CD4-positive, alpha-beta T cell treated with Interferon alpha-2 for 1 hour (primary cell): ENCODE measurements at places on chromosomes 7 and 10.

DNA sequence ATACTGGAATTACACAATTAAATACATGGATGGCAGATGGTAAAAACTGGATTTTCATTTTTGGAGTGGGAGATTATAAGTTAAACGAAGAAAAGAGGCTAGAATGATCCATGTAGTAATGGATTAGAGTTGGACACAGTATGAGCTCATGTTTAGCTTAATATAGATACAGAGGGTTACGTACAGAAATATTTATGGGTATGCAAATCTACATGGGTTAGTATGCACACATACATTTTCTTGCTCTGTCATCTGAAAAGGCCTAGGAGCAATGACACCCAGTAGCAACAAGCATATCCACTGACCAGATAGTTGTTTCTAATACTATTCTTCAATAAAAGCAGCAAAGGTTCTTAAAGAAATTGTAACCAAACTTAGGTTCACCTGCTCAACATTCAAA is 366.4 kb downstream of the SEMA3D start:
- no peak for DNase-seq

DNA sequence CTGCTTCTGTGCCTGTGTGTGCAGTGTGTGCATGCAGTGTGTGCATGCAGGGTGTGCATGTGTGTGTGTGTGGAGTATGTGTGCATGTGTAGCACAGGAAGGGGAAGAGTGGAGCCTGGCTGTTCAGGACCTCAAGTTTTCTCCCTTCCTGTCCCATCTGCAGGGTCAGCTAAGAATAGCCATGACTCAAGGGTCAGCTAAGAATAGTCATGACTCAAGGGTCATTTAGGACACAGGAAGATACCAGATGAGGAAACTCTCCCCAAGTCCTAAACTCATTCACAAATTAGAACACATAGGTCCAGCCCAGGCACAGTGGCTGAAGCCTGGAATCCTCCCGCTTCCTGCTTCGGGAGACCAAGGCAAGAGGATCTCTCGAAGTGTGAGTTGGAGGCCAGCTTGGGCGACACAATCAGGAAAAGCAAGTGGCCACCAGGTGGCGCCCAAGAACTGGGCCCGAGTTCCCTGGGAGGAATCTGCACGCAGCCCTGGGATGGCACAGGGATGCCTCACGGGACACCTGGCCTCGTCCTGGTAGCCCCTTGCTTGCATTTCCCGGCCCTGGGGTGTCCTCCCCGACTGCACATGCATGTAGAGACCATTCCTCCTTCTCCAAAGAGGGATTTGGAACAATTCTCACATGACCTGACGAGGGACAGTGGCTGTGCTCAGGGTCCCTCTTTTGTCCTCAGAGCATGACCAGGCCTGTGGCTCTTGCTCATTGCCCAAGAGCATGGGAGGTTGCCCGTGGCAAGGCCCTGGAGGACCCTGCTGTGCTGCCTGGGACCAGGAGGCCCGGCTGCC is 21.4 kb upstream of the VOPP1 start:
- DNase-seq = peak; percentile 70

GRCh38 chr7:39967406-39968161 is 17.5 kb downstream of the CDK13 start:
- DNase-seq = no peak

DNA sequence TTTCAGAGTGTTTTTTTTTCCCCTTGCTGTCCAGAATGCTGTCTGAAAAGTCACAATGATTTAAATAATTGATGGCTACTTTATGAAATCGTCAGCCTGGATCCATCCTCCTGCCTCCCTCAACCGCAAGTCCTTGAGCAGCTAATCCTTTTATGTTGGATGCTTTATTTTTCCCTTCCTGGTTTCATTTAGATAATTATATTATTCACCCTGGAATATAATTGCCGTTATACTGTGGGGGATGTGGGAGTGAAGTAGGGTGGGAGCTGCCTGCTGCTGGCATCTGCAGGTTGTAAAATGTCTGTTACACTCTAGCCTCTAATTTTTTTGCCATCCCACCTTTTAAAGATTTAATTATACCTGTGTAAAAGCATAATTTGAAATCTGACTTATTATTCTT is 290.5 kb upstream of the LRGUK start:
- DNase-seq = no peak

- DNase-seq = no peak
Measured at GRCh38 chr10:25564351-25564750, 369.7 kb upstream of the MYO3A start.

DNA sequence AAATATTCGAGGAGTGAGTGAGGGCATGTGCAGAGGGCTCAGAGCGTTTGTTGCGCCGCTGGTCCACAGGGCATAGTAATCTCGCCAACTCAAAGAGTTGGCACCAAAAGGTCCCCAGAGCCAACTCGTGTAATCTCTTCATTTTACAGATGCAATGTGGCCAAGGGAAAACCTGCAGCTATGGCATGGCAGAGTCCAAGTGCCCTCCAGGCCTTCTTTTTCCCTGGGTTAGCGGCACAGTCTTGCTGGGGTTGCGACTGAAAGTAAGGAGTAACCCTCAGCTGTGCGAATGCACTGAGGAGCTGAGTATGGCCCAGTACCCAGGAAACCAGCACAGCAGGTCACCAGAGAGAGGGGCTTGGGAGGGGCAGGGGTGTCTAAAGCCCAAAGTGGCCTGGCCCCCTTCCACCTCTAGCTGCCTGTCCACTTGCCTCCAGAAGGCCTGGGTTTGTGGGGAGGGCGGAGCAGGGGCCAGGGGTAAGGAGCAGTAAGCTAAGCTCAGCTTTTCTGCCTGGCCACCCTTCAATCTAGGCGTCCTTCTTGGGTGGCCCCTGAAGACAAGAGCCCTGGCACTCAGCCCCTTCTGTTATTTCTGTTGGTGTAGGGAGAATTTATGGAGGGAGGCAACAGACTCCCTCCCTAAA is 3.3 kb upstream of the GAD2 start:
- no peak for DNase-seq

DNA sequence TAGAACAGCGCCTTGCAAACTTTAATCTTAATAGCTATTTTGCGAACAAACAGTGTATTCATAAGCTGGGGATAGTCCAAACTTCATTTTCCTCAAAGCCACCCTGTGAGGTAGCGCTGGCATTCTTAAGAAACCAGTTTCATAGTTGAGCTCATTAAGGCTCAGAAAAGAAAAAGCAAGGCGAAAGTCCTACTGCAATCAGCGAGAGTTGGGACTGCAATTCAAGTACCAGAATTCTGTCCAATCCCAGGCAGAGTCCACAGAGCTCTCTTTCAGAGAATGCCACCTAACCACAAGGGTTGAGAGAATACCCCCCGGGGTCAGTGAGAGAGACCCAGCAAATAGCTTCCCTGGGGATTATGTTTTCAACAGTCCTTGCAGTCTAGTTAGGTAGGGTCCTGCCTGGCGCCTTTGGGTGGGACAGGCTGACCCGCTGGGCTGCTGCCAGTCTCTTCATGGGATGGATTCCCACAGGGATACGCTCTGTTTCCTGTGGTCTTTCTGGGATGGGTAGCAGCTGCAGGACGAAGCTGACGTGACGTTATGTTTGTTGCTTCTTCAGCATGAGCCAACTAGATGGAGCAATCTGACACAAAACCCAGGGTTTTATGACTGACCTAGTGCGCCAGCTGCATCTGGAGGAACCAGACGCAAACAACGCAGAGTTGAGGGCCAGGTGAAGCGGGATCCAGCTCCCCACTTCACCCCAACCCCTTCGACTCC is 16.0 kb downstream of the BMPER start:
- DNase-seq = no peak

GRCh38 chr7:103524042-103524907 is 78.3 kb upstream of the SLC26A5 start:
- no peak for DNase-seq

- DNase-seq = no peak
Measured at GRCh38 chr10:4431114-4431863, 394.7 kb upstream of the AKR1E2 start.

DNA sequence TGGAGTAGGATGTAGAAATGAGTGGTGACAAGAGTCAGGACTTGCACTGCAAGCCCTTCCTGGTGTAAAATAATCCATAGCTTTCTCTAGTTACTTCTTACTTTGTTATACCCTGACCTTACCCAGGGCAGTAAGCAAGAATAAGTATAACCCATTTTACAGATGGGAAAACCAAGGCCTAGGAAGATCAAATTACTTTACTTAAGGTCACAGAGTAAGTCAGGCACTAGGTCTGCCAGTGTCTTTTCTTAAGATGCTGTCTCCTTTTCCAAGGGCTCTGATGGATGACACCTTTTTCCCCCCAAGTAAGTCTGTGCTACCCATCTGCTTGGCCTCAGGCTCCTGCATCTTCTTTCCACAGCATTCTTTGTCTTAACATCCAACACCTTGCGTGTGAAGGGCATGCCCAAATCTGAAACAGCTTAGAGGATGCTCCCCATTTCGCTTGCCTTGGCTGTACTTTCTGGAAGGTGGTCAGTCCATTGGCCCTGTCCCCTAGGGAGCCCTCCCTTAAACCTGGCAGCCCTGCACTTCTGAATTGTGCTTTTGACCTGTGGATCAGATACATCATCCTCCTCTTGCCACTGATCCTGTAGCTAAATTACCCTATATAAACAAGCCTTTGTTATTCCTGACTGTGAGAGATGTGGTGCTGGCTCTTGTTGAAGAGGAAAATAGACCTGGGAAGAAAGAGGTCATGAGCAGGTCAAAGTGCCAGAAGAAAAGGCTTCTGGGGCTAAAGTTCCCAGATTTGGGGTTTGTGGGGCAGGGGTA is 168.6 kb downstream of the LRMDA start:
- DNase-seq = no peak

DNA sequence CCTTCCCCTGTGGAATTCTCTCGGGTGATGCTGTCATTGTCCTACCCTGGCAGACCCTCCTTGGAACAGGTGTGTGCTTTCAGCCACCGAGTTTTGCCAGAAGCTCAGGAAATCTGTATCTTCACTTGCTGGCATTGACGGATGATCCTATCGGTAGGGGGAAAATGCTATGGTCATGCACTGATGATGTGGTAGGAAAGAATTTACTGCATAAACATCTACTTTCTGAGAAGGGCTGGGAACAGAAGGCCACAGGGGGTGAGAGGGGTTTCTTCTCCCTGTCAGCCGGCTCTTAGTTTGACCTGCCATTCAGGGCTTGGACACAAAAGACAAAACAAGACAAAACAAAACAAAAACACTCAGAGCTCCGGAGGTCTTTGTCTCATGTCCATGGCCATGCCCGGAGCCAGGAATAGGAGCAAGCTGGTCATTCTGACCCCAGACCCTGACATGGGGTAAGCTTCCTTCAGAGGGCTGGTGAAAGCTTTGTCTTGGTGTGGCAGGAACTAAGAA is 43.6 kb upstream of the CARD11 start:
- no peak for DNase-seq

DNA sequence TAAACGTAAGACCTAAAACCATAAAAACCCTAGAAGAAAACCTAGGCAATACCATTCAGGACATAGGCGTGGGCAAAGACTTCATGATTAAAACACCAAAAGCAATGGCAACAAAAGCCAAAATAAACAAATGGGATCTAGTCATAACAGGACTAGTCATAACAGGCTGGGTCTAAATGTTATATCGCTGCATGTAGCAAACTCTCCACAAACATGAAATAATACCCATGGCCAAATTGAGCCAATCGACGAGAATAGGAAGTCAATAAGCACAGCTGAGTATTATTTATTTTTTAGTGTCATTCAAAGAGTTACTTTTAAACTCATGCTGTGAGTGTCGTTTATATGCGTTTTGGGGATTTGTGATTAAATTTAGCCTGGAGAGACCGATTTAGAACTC is 225.1 kb downstream of the TFEC start:
- DNase-seq = no peak

DNA sequence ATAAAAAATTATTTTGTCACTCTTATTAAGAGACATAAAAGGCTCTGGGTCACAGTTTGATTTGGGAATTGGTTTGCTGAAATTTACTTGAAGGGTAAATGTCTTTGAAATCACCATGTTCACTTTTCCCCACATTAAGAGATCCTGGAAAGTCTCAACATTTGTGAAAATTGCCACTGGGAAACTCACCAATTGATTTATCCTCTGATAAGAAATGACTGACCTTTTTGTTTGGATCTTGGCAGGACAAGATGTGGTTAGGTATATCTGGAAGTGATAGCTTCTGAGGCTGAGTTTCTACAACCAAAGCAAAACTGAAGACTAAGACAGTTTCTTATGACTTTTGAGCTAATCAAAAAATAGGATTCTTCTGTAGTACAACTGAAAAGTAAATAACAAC is 107.1 kb upstream of the TMEM106B start:
- DNase-seq = no peak

DNA sequence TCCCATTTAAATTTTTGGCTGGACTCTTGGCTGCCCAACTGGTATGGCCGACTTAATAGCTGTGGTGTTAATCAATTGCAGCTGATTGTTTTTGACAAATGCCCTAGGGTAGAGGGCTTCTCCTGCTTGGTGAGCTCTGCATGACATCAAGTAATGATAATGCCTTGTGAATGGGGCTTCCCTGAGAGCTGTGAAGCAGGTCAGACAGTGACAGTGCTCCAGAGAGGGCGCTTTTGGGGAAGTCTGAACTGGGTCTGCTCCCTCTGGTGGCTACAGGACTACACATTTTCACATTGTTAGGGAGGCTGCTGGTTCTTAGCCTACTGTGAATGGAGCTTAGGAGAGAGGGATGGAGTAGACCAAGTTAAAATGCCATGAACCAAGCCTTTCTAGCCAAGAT is 98.8 kb downstream of the SDK1 start:
- no peak for DNase-seq

GRCh38 chr7:155581107-155581830 is 34.9 kb upstream of the CNPY1 start:
- no peak for DNase-seq

DNA sequence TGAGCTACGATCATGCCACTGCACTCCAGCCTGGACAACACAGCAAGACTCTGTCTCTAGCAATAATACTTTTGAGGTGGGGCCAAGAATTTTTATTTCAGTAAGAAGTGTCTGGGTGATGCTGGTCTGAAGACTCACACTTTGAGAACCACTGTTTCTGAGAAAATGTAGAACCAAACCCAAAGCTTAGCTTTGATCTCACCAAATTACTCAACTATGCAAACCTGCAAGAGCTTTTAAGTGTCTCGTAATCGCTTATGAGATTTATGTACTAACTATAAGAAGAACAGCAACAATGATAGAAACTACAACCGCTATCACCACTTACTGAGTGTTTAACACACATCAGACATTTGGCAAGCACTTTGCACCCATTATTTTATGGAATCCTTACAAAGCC is 29.5 kb downstream of the APBB1IP start:
- no peak for DNase-seq

GRCh38 chr7:115941703-115942268 is 88.8 kb downstream of the TFEC start:
- no peak for DNase-seq

GRCh38 chr7:128361411-128362379 is at the start of gene PRRT4:
PRRT4 (minus strand) TSS chr7:128361690.
- peak; percentile 59 for DNase-seq

DNA sequence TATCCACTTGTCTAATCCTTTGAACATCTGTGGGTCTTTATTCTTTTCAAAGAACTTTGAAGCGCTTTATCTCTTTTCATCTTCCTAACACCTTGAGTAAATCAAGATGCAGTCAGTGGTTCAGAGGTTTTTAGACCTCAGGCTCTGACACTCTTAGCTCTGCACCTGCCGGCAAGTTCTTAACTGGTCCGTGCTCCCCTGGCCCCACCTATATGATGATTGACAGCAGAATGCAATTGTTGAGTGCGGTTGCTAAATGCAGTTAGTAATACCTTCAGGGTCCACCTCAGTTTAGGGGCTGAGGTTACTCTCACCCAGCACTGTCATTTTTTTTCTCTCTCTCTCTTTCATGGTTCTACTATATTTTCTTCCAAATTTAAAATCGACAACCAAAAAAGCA is 854.2 kb upstream of the AUTS2 start:
- no peak for DNase-seq
